ENCODE measurements at places on chromosomes 4 and X. TPM values are rescaled to one million over a fixed set of nuclear protein-coding genes. Genes with fewer than 3 reads are reported as not detected.
A peak's percentile ranks its signal among the peaks of the same experiment; 100 is the strongest.

PAGE5 gene
- not detected for total RNA-seq

ERCC6L gene
- total RNA-seq, result 1.3 TPM

PDZD4 gene
- total RNA-seq, result 0.89 TPM

OPHN1 gene
- total RNA-seq, result 5.5 TPM

FGFBP1 gene
- not detected for total RNA-seq

HSD17B13 gene
- under 0.01 TPM for total RNA-seq

RRAGB gene
- total RNA-seq, result 19.3 TPM

ATP10D gene
- total RNA-seq, result 23.0 TPM

FAM236B gene
- total RNA-seq, result not detected

GIMD1 gene
- not detected for total RNA-seq

EFHC2 gene
- total RNA-seq, result not detected

NHSL2 gene
- 24.3 TPM for total RNA-seq

GRCh38 chr4:5812506-5813229 is 80.2 kb downstream of the CRMP1 start:
- peak; percentile 24 for DNase-seq

- DNase-seq, result no peak
Observed at GRCh38 chr4:102787096-102787881, 26.5 kb upstream of the MANBA start.

- DNase-seq, result no peak
Observed at GRCh38 chr4:156303708-156304107, 350.0 kb upstream of the CTSO start.

DNA sequence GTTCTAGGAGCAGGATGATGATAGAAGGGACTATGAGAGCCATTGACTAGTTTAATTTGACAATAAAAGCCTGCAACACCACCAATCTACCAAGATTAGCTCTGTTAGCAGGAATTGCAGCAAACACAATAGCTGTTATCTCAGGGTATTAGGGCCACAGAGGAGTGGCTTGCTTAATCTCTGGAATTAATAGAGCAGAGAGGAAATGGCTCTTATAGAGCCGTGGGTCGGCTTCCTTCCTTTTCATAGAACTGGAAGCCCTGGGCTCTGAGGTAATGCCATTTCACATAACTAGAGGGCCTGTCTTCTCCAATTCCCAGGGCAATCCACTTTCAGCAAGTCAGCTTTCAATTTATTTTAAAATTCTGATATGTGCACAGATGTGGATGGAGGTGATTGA is 83.0 kb downstream of the MAMLD1 start:
- peak; percentile 65 for DNase-seq

DNA sequence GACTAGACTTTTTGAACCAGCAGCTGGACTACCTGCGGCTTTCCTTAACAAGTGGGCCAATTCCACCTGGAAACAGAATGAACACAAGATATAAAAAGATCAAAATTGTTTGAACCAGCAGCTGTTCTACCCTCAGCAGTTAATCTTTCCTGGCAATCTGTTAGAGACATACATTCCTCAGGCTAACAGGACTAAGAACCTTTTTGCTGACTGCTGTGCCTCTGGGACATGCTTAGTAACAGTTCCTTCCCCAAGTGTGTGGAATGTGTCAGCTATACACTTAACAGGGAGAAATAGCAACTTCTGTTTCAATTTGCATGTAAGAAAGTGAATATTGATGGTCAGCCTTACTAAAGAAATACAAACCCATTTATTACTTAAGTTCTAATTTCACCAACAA is 554.4 kb downstream of the ARAP2 start:
- DNase-seq, result no peak

- DNase-seq, result no peak
Observed at GRCh38 chr4:77072195-77072753, 3.5 kb downstream of the CCNI start.

GRCh38 chrX:46072791-46073190 is 472.4 kb downstream of the ZNF674 start:
- DNase-seq, result no peak

- DNase-seq, result no peak
Observed at GRCh38 chr4:62344915-62345314, 1144.8 kb downstream of the ADGRL3 start.

GRCh38 chr4:95556207-95556859 is 7.6 kb upstream of the UNC5C start:
- DNase-seq, result no peak

DNA sequence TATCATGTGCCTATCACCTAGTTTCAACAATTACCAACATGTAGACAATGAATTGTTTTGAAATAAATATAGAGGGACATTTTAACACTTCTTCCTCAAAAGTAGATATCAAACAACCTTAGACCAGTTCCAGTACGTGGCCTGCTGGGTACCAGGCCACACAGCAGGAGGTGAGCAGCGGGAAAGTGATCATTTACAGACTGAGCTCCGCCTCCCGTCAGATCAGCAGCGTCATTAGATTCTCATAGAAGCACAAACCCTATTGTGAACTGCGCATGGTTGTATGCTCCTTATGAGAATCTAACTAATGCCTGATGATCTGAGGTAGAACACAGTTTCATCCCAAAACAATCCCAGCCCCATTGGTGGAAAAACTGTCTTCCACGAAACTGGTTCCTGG is 6.5 kb downstream of the BBS7 start:
- no peak for DNase-seq

Data from dermis microvascular lymphatic vessel endothelial cell (primary cell).